ENCODE measurements at places on chromosomes 3 and 15.

DNA sequence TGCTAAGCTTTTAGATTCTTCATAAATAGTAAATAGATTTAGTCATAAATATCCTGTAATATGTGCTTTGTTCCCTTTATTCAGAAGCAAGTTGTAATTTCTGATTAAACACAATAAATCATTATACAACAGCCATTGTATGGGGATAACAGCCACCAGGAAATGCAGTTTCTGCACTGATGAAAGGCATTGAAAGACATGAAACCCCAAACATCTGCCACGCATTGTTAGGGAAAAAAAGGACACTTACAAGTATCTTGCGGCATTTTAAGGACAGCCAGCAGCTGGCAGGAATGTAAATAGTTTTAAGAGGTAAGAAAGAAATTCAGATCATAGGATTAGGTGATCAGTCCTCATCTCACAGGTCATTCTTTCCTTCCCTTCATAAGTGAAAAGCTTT, 801.1 kb upstream of the LMCD1 start:
- DNase-seq: no peak

DNA sequence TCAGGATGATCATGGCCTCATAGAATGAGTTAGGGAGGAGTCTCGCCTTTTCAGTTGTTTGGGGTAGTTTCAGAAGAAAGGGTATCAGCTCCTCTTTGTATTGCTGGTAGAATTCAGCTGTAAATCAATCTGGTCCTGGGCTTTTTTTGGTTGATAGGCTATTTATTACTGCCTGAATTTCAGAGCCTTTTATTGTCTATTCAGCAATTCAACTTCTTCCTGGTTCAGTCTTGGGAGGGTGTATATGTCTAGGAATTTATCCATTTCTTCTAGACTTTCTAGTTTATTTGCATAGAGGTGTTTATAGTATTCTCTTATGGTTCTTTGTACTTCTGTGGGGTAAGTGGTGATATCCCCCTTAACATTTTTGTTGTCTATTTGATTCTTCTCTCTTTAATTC, 1024.2 kb downstream of the DIPK2A start:
- no peak for DNase-seq

GRCh38 chr3:157104521-157104920, 55.4 kb downstream of the CCNL1 start:
- DNase-seq: no peak

DNA sequence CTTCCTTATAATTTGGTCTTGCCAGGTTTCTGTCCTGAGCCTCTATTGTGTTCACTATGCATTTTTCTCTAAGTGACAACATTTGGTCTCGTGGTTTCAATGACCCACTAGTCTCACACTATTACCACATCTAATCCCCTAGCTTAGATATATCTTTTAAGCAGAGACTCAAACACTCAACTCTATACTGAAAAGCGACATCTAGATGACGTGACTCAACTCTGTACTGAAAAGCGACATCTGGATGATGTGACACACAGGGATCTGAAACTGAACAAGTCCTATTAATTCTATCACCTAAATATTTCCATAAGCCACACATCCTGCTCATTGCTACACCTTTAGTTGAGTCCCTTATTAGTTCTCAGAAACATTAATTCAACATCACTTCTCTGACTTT, 141.7 kb upstream of the MBNL1 start:
- no peak for DNase-seq

DNA sequence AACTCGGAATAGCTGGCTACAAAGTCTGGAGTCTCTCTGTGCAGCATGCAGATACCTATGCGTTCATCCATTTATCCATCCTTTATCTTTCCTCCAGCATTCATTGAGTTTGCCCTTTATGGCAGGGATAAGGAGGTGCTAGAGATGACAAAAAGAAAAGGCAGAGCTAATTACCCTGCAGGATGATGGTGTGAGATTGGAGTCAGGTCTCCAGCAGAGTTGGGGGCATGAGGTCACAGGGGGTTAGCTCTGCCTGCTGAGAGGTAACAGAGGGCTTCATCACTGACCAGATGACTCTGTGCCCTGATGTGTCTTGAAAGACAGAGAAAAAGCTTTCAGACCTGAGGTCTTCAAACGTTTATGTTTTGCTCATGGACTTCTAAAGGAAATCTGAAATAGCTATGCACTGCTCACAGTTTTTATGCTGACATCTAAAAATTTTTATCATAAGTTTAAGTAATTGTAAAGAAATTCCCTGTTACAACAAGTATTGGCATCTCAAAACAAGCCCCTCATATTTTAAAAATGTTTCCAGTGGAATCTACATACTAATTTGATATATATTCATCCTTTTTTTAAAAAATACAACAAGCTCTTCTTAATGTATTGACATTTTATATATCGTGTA, 132.3 kb upstream of the ANKRD28 start:
- DNase-seq: no peak

GRCh38 chr3:147385059-147386012, 21.0 kb downstream of the ZIC4 start:
- no peak for DNase-seq

- DNase-seq: no peak
These were observed 29.1 kb downstream of the ANKRD28 start for GRCh38 chr3:15768421-15769255.

GRCh38 chr3:186094271-186094670, 14.6 kb downstream of the ETV5 start:
- no peak for DNase-seq

DNA sequence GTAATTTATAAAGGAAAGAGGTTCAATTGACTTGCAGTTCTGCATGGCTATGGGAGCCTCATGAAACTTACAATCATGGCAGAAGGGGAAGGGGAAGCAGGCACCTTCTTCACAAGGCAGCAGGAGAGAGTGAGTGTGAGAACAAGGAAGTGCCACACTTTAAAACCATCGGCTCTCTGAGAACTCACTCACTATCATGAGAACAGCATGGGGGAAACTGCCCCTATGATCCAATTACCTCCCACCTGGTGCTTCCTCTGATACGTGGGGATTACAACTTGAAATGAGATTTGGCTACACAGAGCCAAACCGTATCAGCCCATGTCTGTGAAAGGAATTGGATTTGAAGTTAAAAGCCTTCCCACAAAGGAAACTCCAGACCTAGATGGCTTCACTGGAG, 39.1 kb downstream of the TKT start:
- DNase-seq: no peak

DNA sequence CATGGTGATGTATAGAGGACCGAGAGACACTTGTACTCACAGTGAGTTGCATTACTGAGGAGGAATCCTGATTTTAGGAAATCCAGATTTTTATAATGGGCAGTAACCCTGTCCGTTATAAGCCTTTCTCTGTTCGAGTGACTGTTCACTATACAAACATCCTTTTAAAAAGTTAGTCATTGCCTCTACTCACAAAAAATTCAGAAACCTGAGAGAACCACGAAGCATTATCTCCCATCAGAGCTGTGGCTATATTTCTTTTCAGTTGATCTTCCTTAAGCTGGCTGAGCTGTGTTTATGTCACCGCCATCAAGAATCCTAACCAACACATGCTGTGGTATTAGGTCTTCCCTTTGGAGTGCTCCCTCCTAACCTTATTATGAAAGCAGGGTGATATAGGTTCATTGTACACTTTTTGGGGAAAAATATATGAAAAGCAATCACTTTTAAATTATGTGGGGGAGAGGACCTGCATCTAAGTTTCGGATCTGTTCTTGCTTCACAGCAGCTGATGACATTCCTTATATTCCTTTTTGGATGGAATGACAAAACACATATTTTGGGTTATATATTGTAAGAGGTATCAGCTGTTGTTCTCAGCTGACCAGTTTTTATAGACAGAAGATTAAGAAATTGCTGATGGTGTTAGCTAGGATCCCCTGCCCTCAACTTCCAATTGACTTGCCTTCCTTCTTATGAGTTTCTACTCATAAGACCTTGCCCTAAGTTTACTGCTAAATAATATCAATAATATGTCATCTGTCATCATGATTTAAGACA, 465.9 kb upstream of the RASGRP1 start:
- DNase-seq: no peak

DNA sequence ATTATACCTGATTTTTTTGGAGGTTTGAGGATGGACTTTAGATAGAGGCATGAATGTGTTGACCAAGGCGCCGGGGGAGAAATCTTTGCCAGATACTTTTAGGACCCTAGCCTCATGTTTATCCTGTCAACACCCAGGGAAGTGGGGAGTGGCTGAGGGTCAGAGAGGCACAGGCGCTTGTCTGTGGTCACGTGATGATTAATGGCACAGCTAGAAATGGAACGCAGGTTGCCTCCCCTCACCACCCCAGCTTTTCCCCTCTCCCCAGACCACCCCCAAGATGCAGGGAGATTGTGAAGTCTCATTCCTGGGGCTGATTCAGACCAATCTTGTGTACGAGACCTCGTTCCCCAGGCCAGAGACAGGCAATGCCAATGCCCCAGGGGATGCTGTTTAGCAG, 218.4 kb upstream of the LINGO1 start:
- DNase-seq: no peak

DNA sequence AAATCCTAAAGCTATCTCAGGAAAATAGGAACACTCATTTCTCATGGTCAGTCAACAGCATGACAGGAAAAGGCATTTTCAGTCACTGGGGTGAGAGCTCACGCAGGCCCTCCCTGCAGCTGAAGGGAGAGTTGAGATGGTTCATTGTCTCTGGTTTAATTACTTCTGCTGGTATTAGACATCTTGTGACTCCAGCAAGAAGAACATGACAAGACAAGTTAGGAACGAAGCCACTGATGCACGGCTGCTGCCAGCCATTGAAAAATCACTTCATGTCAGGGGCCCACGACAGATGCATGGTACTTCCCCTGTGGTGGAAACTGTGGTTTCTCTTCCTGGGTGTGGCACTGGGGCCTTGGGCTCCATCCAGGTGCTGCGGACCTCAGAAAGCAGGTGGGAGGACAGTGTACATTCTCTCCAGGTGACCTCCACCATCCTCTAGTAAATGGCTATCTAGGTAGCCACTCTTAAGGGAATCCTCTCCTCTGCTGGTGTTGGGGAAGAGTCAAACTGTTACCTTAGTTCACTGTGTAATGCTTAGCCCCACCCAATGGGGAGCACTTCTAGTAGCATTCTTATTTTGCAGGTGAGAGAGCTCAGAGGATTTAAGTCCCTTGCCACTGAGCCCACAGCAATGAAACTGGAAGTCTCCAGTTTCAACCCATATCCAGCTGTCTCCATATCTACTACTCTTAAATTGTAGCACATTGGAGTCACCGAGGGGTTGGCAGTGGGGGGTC, 274.2 kb downstream of the LRTM1 start:
- no peak for DNase-seq

DNA sequence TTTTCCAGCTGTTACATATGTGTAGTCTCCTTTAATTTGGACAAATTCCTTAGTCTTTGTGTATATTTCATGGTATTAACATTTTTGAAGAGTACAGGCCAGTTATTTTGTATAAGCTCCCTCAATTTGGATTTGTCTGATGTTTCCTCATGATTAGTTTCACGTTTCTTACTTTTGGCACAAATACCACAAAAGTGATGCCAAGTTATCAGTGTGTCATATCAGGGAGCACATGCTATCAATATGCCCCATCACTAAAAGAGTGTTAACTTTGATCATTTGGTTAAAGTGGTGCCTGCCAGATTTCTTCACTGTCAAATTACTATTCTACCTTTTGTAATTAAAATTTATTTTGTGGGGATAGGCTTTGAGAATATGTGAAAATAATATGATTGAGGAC, 14.6 kb downstream of the PCNP start:
- DNase-seq: no peak

- no peak for DNase-seq
These were observed 24.1 kb upstream of the CAPN7 start for GRCh38 chr3:15181963-15182362.

GRCh38 chr3:10950476-10951294, 41.9 kb upstream of the SLC6A1 start:
- no peak for DNase-seq
